ENCODE measurements at places on chromosomes 4 and X.

DNA sequence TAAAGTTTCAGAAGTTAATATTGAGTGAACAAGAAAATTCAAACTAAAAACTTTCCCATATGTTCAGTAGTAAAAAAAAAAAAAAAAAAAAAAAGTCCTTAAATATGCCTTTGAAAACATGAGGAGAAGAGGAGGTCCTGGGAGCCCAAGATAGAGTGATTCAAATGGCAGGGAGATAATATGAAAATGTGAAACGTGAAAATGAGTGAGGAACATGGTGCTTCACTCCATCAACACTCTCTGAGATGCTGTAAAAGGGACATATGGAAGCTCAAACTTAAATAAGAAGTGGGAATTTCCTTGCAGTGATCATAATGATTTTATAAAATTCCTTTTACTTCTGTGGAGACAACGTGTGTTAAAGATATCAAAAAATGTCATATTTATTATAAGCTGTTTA lies 423.9 kb downstream of the PABPC4L start:
- no peak for DNase-seq

- DNase-seq, result no peak
Observed at GRCh38 chr4:86448871-86449270, 89.0 kb upstream of the MAPK10 start.

DNA sequence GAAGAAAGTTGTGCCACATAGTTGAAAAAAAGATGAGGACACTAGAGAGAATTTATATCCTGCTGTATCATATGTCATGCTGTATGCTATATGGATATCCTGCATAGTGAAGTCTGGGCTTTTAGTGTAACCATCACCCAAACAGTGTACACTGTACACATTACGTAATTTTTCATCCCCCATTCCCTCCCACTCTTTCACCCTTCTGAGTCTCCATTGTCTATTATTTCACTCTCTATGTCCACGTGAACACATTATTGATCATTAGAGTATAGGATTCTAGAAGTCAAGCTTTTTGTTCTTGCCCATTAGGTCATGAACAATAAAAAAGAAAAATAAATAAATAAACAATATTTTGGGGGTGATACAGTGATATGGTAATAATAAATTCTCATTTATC lies 18.0 kb upstream of the FRYL start:
- DNase-seq, result no peak

DNA sequence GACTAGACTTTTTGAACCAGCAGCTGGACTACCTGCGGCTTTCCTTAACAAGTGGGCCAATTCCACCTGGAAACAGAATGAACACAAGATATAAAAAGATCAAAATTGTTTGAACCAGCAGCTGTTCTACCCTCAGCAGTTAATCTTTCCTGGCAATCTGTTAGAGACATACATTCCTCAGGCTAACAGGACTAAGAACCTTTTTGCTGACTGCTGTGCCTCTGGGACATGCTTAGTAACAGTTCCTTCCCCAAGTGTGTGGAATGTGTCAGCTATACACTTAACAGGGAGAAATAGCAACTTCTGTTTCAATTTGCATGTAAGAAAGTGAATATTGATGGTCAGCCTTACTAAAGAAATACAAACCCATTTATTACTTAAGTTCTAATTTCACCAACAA lies 554.4 kb downstream of the ARAP2 start:
- no peak for DNase-seq

DNA sequence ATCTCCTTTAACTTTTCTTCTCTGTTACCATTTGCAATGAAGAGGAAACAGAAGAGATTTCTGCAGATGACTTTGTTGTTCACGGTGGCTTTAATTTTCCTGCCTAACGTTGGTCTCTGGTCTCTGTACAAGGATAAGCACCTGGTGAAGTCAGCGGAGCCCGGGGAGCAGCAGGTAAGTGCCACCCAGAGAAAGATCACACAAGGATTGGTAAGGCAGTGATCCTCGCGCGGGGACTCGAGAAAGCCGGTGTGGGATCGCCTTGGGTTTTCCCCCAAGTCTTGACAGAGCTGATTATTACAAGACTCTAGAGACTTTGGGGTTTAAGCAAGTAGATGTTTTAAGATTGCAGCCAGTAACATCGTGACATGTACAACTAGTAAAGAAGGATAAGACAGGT lies 1.3 kb downstream of the GALNTL6 start:
- no peak for DNase-seq

- DNase-seq, result no peak
Observed at GRCh38 chr4:150136481-150136880, 58.2 kb downstream of the DCLK2 start.

DNA sequence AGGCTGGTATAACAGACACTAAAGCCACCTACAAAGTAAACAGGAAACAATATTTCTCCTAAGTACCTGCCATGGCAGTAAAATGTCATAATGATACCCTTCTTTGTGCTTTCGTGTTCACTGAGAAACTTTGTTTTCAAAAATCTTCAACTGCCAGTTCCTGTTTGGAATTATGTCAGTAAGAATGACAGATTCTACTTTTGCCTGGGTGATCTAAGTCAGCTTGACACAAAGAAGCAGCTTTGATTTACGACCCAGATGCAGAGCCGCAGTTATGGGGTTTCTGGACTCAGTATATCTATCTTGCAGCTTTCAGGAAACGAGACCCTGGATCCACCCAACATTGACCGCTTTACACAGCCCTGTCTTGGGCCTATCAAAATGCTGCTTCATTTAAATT lies 71.2 kb downstream of the SNX25 start:
- no peak for DNase-seq

DNA sequence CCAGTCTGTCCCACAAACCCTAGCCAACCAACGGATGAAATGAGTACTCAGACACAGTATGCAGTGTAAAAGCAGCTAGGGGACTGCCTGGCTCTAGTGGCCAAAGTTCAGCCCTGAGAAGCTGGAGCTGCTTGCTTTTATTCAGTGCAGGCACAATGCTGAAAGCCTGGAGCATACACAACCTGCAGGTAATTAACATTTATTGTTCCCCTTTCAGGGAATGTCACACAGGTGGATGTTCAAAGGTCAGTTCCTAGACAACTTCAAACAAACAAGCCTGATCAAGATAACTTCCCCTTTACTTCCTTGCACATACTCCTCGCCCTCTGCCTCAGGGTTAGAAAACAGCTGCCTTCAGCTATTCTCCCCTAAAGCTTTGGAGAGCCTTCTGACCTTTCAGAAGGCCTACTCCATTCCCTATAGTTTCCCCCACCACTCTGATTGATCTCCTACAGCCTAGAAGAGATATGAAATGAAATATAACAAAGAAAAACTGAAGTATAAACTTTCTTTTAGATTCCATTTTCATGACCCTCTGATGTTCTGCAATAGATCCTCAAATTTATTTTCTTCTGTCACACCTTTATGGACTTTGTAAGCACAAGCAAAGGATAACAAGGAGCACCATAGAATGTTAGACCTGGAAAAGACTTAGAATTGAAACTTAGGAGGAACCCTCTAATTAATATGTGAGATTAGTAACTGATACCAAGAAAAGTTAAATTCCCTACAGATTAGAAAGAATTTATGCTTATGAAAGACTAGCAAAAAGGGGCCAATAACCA lies 6.8 kb upstream of the DCAF8L1 start:
- DNase-seq, result no peak

DNA sequence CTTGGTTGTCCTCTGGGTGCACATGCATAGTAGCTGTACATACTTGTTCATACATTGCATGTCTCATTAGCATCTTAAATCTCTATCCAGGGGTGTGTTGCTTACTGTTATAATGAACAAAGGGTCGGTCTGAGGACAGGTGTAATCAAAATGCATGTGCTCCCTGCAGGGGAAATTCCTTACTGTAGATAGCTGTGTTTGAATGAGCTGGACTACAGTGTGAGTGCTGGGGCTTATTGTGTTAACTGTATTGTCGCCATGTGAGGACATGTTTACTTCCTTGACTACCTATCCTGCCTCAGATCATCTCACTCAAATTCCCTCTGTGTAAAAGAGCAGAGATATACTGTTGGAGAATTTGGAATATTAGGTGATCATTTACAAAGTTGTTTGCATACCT lies 98.7 kb downstream of the KLHL34 start:
- DNase-seq, result no peak

- DNase-seq, result no peak
Observed at GRCh38 chr4:168993714-168994510, 16.1 kb downstream of the CBR4 start.

DNA sequence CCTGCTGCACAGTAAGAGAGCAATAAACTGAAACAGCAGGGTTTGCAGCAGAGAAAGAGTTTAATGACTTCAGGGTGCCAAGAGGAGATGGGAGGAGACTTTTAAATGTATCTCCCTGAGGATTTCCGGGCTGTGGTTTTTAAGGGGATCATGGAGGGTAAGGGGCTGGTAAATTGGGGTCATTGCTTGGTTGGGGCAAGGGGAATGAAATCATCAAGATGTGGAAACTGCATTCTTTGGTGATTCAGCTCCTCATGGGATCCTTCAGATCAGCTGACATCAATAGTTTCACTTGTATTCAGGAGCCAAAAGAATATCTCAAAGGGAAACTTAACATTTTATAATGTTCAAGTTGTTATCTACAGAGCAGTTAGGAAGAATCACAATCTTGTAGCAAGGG lies 174.3 kb upstream of the ANXA10 start:
- no peak for DNase-seq

DNA sequence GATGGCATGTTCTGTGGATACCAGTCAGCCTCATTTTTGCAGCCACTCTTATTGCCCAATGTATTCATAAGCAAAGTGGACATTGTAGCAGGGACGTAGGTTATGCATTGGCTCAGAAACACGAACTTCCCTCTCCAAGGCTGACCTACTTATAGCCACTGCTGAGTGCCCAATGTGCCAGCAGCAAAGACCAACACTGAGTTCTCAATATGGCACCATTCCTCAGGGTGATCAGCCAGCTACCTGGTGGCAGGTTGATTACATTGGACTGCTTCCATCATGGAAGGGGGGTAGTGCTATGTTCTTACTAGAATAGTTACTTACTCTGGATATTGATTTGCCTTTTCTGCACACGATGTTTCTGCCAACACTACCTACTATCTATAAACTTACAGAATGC lies 306.9 kb downstream of the KCNIP4 start:
- DNase-seq, result no peak

DNA sequence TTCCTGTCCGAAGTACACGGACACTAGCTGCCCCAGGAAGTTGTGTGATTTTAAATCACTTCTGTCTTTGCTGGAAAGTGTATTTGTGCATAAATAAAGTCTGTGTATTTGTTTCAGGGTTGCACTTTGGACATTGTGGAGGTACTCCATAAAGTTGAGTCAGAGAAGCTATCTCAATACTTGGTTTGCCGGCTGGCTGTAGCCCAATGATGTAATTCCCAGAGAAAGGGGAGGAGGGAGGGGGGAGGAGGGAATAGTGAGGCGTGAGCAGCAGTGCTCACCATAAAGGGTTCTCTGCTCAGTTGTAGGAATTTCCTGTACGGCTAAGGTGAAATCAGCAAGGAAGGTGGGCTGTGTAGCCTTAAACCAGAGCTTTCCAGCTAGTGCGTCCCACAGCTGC lies 7.5 kb downstream of the APEX2 start:
- DNase-seq, result no peak

DNA sequence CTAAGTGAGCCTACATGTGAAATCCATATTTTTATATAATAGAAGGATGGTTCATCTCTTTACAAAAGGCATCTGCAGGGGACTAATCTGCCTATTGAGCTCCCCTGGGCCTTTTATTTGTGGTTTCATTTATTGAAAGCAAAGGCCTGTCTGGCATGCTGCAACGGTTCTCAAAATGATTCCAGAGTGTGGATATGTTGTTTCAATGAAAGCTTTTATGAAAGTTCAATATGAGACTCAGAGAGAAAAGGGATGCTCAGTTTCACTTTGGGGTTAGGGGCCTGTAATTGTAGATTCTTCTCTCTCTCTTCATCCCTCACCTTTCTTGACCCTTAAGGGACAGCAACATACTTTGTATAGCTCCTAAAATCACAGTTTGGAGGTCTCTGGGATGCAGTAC lies 204.2 kb upstream of the CASK start:
- no peak for DNase-seq

DNA sequence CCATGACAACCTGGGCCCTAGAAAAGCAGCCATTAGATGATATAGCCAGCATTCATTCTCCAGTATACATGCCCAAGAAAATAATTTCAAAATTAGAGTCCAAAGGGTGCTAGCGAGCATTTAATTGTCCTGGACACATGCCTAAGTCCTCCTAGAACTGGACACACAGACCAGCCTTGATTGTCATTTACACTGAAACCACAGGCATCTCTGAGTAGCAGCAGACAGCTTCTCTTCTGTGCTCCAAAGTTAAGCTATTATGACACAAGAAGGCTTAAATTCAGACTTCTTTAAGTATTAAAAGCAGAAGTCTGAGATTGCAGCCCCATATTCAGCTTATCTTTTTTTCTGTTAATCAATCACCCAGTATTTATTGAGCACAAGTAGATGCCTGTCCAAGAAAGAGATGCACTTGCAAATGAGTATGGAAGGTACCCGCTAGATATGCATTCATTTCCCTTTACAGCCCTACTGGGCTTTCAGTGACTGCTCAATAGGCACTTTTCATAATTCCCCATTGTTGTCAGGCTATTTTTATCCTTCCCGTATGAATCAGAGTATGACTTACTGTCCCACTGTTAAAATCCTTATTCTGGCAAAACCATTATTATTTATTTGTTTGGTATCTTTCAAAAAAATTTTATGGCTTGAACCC lies 374.1 kb downstream of the FBXW7 start:
- no peak for DNase-seq

DNA sequence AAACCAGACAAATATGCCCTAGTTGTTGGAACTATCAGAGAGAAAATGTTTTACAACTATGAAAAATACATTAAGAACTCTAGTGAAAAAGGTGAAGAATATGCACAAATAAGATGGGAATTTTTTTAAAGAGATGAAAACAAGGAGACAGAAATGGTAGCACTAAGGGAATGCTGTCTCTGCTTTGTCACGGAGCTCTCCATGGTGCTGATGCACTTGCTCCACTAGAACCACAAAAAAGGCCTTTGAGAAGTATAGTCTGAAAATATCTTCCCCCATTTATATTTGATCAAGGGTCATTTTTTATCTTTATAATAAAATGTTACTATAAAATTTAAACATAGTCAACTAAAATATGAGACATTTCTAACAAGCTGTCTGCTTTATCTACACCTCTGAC lies 1655.5 kb upstream of the AGA start:
- DNase-seq, result no peak

DNA sequence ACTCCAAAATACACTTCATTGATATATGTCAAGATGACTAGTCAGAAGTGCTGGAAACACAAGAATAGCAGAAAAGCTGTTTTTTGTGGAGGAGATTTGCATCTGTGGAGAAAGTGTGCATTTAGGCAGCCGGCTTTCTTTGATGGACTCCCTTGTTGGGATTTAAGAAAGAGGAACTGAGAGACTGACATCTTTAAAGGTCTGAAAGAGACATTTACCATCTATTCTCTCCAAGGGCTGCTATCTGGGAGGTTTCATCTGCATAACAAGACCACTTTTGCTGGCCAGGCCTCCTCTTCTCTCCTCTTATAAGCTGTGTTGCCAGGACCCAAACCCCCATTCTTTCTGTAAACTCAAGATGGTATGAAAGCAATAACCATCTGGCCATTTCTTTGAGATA lies 1065.0 kb downstream of the NLGN4X start:
- no peak for DNase-seq
